ENCODE measurements at places on chromosomes 5 and 9.

GRCh38 chr9:133682818-133683585, 46.8 kb downstream of the DBH start:
- DNase-seq = no peak

DNA sequence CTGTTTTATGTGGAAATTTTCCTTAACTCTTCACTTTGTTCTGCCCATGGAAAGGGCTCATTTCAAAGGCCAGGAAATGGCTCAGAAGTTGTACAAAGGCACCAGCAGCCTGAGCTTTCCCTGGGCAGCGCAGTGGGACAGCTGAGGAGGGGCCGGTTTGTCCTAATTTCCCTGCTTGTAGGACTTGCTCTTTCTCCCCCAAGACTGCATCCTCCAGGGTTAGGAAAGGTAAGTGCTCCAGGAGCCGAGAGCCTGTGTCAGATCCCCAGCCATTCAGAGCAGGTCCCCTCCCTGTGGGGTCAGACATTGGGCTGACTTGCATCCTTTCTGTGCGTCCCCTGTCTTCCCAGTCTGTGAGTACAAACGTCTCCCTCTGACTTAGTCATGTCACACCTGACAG, 43.5 kb downstream of the AGXT2 start:
- DNase-seq = no peak

GRCh38 chr9:103789686-103790085, 304.4 kb upstream of the SMC2 start:
- peak; percentile 21 for DNase-seq

- no peak for DNase-seq
Measured at GRCh38 chr5:113488645-113489184, 462 bp upstream of the MCC start.

- no peak for DNase-seq
Measured at GRCh38 chr9:111985315-111985714, 88.7 kb downstream of the UGCG start.

GRCh38 chr5:41968153-41968723, 43.2 kb downstream of the FBXO4 start:
- DNase-seq = no peak

DNA sequence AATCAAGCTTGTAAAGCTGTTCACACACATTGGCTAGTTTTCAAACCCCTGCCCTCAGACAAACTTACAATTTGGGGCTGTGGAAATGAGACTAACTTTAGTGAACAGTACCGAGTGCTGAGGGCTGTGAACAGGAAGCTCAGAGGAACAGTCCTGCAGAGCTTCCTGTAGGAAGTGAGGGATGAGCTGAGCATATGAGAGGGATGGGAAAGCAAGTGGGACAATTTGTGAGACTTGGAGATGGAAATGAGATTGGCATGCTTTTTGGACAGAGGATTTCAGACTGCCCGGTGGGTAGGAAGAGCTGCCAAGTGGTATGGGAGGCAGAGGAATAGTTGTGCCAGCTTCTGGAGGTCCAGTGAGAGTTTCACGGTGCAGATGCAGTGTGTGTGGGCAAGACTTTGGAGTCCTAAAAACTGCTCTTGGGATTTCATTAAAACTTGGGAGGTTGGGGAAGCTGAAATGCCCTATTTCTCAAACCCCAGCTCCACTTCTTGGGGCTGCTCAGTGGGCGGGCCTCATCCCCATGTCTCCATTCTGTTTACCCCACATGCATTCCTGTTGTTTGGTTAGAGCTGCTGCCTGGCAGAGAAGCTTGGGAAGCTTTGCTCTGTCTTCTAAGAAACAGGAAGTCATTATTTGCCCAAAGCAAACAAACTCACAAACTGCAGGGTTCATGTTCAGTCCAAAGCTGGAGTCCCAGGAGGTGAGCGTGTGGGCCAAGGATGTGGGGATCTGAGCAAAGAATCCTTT, 267.5 kb downstream of the ZSWIM6 start:
- peak; percentile 51 for DNase-seq

DNA sequence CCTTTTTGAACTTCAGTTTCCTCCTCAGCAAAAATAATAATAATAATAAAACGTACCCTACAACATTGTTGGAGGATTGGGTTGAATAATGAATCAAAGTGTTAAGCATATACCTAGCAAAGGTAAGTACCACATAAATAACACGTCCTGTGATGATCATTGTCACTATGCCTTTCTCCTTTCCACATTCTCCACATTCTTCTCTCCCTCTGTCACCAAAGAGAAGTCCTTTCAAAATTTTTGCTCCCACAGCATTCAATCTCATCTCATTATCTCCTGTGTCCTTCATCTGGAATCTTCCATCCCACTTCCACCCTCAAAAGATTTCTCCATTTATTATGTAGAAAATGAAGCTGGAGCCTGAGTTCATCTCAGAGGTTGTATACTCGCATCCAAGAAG, 7.2 kb upstream of the ALDOB start:
- no peak for DNase-seq

- no peak for DNase-seq
Measured at GRCh38 chr5:166379517-166379916, 1911.9 kb upstream of the WWC1 start.

All from fibroblast of gingiva (primary cell).